Fibroblast of skin of abdomen (primary cell): ENCODE measurements at places on chromosomes 2 and 18.

GRCh38 chr2:216234106-216234505 is 125.0 kb downstream of the XRCC5 start:
- no peak for DNase-seq

DNA sequence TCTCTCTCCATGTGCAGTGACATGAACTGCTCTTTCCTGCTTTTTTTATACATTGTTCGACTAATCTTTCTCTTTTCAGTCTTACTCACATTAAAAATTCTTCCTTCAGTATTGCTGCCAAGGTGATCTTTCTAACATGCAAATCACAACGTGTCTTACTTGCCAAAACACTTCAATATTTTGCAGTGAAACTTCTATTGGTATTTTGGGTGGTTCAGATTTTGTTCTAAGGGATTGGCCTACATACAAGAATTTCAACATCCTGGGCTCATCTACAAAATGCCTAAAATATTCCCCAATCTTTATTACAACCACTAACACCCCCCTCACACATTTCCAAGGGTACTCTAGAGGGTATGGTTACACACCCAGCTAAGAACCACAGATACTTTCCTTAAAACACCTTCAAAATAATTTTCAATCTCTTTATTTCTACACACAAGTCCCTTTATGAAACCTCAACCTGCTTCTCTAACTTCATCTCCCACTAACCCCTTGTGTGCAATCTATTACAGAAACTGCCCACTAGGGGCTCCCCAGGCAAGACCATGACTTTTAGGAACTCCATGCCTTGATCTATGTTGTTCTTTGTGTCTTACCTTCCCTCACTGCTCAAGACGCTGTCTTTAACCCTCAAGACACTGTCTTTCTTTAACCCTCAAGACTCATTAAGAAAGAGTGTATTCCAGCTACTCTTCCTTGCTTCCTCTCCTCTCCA is 50.9 kb downstream of the COL3A1 start:
- DNase-seq, result peak; percentile 55

GRCh38 chr18:69935319-69936190 is 12.1 kb downstream of the CD226 start:
- peak; percentile 14 for DNase-seq

DNA sequence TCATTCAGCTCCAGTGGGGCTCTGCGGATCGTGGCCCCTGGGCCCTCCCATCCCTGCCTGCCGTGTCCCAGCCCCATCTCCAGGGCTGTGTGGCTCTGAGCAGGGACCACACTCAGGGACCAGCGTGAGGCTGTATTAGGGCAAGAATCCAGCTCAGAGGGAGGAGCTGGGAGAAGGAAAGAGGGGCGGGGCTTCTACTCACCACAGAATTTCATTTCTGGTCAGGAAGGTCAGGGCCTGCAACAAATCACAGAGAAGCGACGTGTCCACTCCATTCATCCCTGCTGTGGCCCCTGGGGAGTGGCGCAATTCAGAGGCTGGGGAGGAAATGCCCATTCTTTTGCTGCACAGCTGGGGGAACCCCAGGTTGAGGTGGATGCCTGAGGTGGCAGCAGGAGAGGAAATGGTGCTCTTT is 828 bp downstream of the CIB4 start:
- DNase-seq, result peak; percentile 37

GRCh38 chr2:71666094-71666474 is 212.7 kb downstream of the DYSF start:
- no peak for DNase-seq

DNA sequence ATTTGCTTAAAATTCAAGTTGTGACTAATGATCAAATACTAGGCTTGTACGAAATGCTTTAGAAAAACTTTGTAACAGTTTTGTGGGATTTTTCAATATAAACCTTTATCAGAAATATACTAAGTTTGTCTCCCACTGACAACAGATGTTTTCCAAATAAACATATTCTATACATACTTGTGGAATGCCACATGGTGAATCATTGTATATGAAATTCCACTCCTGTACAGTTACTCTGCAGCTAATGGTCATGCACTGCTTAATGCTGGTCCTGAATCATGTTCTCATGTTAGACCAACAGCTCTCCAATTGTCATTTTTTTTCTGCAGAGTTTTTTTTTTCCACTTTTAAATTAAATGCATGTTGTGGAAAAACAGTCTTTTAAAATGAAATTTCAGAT is 90.1 kb downstream of the DPP4 start:
- DNase-seq, result peak; percentile 74
